Hair follicular keratinocyte (primary cell): ENCODE measurements at places on chromosomes 6 and 20. TPM values are rescaled to one million over a fixed set of nuclear protein-coding genes. Genes with fewer than 3 reads are reported as not detected.

PLCB4 gene
- 2.1 and 3.1 TPM in 2 replicates for total RNA-seq

TMEM170B gene
- 0.04 and 0.08 TPM in 2 replicates for total RNA-seq

GLO1 gene
- 196 and 281 TPM in 2 replicates for total RNA-seq

TGM3 gene
- not detected in 2 replicates for total RNA-seq

CNR1 gene
- not detected in 2 replicates for total RNA-seq

TLDC2 gene
- not detected in 2 replicates for total RNA-seq

GDAP1L1 gene
- not detected in 2 replicates for total RNA-seq

PRR18 gene
- total RNA-seq = not detected in 2 replicates

DLL1 gene
- total RNA-seq = 19.4 and 37.1 TPM in 2 replicates

ADGB gene
- not detected in 2 replicates for total RNA-seq

KCNQ5 gene
- total RNA-seq = 1.9 and 3.7 TPM in 2 replicates

RGS17 gene
- 0.34 and 0.47 TPM in 2 replicates for total RNA-seq

PRICKLE4 gene
- total RNA-seq = 1.3 and 1.4 TPM in 2 replicates

DAAM2 gene
- total RNA-seq = 0.16 and 0.27 TPM in 2 replicates

TRERF1 gene
- 3.5 and 4.1 TPM in 2 replicates for total RNA-seq

NFATC2 gene
- not detected in 2 replicates for total RNA-seq

DEFB124 gene
- total RNA-seq = not detected in 2 replicates

BNIP5 gene
- not detected in 2 replicates for total RNA-seq

DLK2 gene
- total RNA-seq = 36.1 and 47.8 TPM in 2 replicates

GABRR2 gene
- not detected in 2 replicates for total RNA-seq

AGPAT4 gene
- 2.7 and 5.5 TPM in 2 replicates for total RNA-seq

ALDH5A1 gene
- total RNA-seq = under 0.01 and 0.62 TPM in 2 replicates

ZNF165 gene
- total RNA-seq = 3.0 and 4.7 TPM in 2 replicates

CFAP206 gene
- not detected in 2 replicates for total RNA-seq

HIVEP1 gene
- 14.0 and 25.8 TPM in 2 replicates for total RNA-seq

ZBTB12 gene
- total RNA-seq = 0.30 and 0.39 TPM in 2 replicates

PAK5 gene
- not detected in 2 replicates for total RNA-seq

PTPRT gene
- total RNA-seq = under 0.01 TPM in 1 of 2 replicates, not detected in the other

BPIFB1 gene
- not detected in 2 replicates for total RNA-seq

CPXM1 gene
- not detected in 2 replicates for total RNA-seq

CST4 gene
- not detected in 2 replicates for total RNA-seq
